Mesothelial cell of epicardium (in vitro differentiated cells): ENCODE measurements at places on chromosomes 1 and 21. TPM values are rescaled to one million over a fixed set of nuclear protein-coding genes. Genes with fewer than 3 reads are reported as not detected.

KIF26B gene
- 63.3 to 69.7 TPM (median 64.9 TPM) in 3 replicates for total RNA-seq

TMEM52 gene
- total RNA-seq: 2.1 to 2.8 TPM (median 2.5 TPM) in 3 replicates

GRCh38 chr1:1599935-1600860 lies at the start of gene FNDC10:
Gene FNDC10 (minus strand): TSS chr1:1600135. CDS start chr1:1600015, 120 bp downstream.
- DNase-seq: no peak

GRCh38 chr1:153614906-153615305 lies 1.2 kb downstream of the S100A14 start:
- no peak for DNase-seq

DNA sequence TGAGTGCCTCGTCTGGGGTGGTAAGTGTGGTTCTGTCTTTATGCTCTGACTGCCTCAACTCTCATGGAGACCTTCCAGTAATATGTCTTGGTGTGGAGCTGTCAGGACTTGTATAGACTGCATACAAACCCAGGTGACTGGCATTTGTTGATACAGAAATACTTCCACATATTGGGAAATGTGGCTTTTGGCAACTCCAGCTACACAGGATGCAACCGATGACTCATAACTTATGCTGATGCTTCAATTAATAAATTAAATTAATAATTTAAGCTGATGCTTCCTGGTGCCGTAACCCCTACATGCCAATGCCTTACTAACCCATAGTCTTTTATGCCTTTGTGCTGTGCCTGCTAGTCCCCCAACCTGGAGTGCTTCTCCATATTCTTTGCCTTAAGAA lies 72.3 kb upstream of the ARTN start:
- no peak for DNase-seq

- no peak for DNase-seq
These were observed 13.6 kb downstream of the IPO9 start for GRCh38 chr1:201842472-201843027.

DNA sequence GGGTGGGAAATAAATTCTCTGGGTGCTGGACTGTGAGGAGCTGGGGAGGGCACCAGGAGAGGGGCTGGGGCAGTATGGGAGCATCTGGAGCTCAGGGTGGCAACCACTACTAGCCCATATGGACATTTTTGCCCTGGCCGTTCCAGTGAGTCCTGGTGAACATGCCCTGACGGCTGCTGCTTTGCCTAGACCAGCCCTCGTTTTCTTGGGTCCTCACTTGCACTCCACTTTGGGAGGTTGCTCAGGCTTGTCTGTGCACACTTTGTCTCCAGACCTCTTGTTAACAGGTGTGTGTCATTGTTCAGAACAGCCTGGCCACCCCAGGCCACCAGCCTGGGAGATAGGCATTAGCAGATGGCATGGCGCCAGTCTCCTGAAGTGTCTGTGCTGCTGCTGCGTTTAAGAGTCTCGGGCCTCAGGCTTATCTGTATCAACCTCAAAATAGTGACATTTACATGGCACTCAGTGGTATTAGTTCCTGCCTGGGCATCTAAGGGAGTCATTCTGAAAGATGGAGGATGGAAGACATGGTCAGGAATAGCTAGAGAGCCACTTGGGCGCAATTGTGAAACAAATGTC lies 190.5 kb downstream of the PTPRU start:
- no peak for DNase-seq
